Mucosa of descending colon (tissue), 3 donors: ENCODE measurements at places on chromosomes 1 and 21.
A peak's percentile ranks its signal among the peaks of the same experiment; 100 is the strongest.

DNA sequence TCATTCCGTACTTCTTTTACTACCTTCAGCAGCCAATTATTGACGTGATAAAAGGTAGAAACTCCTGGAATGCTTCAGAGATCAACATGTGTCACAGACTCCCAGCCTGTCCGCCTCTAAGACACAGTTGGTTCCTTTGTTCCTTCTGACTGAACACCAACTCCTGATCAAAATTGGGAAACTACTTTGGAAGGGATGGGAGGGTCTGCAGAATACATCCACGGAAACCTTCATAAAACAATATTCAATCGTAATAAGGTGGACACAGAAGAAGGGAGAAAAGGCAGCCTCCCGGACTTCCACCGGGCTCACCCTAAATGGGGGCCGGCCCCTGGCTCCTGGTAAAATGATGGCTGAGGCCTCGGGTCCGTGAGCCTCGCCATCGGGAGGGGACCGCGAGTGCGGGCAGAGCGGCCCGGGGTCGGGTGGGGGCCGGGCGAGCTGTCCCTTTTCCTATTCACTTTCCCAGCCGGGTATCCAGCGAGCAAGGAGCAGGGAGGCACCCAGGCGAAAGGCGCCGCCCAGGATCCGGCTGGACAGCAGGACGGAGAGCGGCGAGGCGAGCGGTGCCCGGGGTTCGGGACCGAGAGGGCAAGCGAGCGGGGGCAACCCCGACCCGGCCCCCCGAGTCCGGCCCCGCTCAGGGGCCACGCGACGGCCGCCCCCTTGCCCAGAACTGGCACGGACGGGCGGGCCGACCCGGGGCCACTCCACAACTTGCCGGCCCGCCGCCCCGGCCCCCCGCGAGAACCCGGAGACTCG, 805 bp downstream of the NRIP1 start:
- peak; percentile 75 for DNase-seq

GRCh38 chr1:44012404-44012803, 18.9 kb downstream of the SLC6A9 start:
- no peak for DNase-seq

- DNase-seq: no peak
These were observed 349.6 kb downstream of the SMYD3 start for GRCh38 chr1:246157516-246157915.

DNA sequence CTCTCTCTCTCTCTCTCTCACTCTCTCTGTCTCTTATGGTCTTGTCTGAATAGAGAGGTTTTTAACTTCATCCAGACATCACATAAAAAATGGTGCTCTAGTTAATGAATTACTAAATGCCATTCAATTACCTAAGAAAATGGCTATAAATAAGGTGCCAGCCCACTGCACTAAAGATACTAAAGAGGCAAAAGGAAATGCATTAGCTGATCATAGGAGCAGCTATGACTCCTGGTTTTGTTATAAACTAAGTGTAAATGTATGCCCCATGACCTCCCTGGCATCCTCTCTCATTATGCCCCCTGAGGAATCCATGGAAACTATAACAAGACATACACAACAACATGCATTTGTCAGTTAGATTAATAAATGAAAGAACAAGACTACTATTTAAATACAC, 57.5 kb upstream of the PDC start:
- DNase-seq: no peak

- no peak for DNase-seq
These were observed 6.8 kb downstream of the LHX4 start for GRCh38 chr1:180236698-180237509.

DNA sequence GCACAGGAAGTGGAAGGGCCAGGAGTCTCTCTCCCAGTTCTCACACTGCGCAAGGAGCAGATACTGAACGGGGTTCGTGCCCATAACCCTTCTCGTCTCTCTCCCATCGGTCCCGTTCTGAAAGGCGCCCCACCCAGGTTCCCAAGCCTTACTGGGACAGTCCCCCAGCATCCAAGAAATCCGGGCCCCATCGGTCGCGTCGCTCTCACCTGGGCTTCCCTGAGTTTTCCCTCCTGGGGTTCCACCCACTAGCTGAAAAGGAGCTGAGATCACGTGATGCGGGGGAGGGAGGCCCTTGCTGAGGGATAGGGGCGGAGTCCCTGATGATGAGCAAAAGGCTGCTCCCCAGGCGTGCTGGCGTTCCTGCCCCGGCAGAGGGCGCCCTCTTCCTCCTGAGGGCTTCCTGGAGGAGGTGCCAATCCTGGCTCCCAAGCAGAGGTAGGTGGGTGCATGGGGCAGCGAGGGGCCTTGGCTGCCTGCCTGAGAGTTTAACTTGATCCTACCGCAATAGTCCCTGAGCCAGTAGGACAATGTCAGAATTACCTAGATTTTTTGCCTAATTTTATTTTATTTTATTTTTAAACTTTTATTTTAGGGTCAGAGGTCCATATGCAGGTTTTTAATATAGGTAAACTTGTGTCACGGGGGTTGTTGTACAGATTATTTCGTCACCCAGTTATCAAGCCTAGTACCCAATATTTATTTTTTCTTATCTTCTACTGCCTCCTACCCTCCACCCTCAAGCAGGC, at the start of gene SPOCD1:
Gene SPOCD1, minus strand, starts transcription at position 271 of the 749 bp plus-strand sequence. CDS start 689 bp downstream, outside the sequence.
- DNase-seq: peak; percentile 92

- DNase-seq: no peak
These were observed 162.7 kb downstream of the ST6GALNAC3 start for GRCh38 chr1:76237211-76237610.

DNA sequence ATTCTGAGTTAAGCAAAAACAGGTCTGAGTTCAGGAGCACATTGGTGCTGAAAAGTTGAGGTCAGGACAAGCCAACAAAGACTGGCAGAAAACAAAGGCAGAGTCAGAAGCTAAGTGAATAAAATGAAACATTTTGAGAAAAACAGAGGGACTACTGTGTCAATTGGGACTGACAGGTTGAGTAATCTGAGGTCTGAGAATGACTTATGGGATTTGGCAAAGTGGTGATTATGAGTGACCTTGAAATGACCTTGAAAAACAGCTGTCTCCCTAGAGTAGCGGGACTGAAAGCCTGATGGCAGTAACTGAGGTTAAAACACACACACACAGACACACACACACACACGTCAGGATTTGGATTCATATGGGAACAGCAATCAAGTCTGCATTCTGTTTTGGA, 8.8 kb upstream of the COG2 start:
- DNase-seq: no peak

DNA sequence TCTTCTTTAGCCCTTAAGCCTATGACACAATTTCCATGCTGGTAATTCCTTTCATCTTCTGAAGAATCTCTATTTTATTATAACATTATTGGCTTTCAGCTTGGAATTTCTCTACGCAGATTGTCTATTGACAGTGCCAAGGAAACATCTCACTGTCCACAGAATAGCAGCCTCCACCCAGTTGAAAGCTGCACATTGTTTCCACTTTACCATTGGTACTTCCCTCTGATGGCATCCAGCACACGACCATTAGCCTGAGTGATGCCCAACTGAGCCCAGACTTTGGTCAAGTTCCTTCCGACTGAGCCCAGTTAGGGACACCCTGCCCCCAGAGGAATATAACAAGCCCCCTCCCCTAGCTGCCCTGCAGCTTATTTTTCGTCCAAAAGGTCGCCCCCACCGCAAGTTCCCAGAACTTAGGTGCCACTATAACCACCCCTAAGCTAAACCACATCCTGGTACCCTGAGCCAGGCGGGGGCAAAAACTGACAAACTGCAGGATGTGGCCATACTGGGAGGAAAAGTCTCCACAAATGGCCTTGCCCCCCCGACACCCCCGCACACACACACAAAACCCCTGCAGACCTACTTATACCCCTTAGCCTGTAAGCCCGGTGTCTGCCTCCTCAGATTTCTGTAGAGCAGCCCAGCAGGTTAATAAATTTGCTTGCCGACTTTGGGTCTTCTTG, 13.2 kb downstream of the GBP5 start:
- no peak for DNase-seq

- DNase-seq: no peak
These were observed 63.7 kb downstream of the TOR1AIP2 start for GRCh38 chr1:179813626-179814545.

DNA sequence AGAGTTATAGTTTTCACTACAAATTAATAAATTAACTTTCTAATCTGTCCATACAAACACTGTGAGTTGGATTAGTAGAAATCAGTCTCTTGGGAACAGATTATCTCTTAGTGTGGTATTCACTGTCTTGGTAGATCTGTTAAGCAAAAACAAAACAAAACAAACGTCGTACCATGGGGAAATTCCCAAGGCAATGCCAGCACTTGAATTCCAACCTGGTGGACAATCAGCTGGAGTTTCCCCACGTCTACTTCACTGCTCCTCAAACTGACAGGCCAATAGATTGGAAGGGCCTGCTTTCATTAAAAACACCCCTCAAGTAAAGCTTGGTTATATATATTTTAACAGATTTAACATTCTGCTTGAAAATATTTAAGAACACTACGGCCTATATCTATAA, 31.9 kb downstream of the GDAP2 start:
- no peak for DNase-seq

GRCh38 chr1:61284936-61285335, 202.6 kb downstream of the NFIA start:
- no peak for DNase-seq

DNA sequence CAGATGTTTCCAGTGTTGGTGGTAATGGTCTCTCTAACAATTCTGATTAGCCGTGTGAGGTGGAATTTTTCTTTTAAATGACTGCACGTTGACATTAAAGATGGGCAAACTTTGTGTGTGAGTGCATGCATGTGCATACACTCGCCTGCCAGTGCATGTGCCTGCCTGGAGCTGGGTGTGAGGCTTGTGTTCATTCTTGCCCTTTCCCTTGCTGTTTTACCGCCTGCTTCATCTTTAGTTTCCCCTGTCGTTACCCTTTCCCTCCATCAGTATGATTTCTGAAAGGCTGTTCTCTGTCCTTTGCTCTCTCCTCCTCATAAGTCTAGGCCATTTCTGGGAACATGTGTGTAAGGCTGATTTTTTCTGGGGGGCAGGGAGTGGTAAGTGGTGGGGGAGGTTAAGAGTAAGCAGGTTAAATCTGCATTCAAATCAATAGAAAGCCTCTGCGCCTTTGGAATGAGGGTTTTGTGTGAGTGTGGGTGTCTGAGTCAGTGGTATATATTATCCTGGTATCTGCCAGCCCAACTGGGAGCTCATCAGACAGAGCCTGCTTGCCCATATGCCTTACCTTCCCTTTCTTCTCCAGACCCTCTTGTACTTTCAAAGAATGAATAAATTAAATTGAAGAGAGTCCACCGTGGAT, 112.5 kb downstream of the PBX1 start:
- no peak for DNase-seq
